ENCODE measurements at places on chromosomes 1 and 21. TPM values are rescaled to one million over a fixed set of nuclear protein-coding genes. Genes with fewer than 3 reads are reported as not detected.

The PCBP3 gene
- 11.8 TPM for total RNA-seq

DNA sequence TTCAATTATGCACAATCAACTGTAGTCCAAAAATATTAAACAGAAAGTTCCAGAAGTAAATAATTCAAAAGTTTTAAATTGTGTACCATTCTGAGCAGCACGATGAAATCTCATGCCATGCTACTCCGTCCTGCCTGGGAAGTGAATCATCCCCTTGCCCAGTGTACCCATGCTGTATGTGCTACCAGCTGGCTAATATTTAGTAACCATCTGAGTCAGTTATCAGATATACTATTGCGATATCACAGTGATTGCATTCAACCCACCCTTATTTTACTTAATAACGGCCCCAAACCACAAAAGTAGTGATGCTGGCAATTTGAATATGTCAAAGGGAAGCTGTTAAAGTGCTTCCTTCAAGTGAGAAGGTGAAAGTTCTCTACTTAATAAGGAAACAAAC is 56.2 kb downstream of the EVI5 start:
- DNase-seq, result no peak

The TCEA3 gene
- total RNA-seq, result 15.7 TPM

- DNase-seq, result no peak
Measured at GRCh38 chr1:152244576-152245273, 20.7 kb upstream of the HRNR start.

DNA sequence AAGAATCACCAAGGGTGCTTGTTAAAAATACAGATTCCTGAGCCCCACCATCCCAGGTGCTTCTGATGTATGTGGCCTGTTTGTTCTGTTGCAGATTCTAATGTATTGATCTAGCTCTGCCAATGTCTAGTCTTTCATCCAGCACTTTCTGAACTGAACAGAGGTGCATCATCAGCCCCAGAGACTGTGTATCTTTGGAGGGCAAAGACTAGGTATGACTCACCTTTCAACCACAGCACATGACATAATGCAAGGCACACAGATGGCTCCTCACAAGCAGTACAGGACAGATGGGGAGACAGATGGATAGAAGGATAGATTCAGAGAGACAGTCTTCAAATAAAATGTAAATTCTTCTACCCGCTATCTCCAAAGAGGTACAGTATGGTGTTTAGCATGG is 32.3 kb downstream of the CD58 start:
- DNase-seq, result no peak

The C1orf94 gene
- total RNA-seq, result not detected

DNA sequence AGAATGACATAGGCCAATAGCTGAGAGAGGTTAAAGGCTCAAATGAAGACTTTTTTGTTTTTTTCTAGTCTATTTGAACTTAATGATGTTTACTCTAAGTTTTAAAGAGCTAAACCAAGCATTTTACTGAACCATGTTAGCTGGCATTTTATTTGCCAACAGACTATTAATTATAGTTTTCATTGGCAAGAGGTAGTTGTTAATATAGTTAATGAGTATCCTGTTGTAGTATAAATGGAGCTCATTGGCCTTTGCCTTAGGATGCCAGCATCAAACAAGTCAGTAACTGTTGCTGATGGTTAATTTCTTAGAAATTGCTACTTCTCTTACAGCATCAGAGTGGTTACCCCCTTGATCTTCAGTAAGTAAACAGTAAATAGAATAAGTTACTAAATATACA is 339.0 kb upstream of the B3GALT2 start:
- DNase-seq, result no peak

DNA sequence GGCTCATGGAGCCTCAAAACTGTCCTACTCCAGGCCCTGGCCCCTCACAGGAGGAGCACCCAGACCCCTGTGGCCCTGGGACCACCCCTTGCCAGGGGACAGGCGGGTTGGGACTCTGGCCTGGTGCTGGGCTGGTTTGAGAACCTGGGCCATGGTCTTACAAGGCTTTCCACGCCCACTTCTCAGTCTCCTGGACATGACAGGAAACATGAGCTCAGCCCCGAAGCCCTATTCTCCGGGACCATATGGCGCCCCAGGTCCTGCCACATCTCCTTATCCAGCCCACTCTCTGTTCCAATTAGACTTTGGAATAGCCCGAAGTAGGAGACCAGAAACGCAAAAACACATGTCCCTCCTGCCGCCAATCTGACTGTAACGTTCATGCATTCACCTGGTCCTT is 47.9 kb downstream of the KCNAB2 start:
- DNase-seq, result no peak

DNA sequence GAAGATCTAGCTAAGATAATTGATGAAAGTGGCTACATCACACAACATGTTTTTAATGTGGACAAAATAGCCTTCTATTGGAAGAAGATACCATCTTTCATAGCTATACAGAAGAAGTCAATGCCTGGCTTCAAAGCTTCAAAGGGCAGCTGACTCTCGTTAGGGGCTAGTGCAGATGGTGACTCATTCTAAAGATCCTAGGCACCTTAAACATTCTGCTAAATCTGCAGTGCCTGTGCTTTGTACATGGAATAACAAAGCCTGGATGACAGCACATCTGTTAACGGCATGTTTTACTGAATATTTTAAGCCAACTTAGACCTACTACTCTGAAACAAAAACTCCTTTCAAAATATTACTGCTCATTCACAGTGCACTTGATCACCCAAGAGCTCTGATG is 65.6 kb upstream of the USP24 start:
- no peak for DNase-seq

GRCh38 chr1:98102345-98103030 is 181.7 kb upstream of the DPYD start:
- DNase-seq, result no peak

DNA sequence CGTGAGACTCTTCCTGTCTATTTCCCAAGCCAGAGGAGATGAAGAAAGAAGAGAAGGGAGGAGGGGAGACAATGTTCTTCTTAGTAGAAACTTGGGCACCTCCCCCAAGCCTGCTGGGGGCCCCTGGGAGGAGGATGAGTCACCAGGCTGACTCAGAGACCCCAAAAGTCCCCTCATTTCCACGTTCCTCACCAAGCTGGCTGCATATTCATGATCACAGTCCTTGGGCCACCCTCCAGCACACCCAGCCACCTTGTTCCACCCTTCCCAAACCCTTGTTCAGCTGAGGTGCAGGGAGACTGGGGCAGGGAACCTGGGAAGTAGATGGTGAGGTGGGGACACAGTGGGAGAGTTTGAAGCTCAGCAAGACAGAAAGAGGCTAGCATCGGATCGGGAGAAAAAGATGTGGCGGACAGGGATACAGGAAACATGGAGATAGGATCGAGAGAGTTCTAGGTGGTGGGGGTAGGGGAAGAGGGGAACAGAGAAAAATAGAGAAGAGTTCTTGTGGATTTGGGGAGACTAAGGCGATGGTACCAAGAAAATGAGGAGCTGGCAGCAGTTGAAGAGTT is 712 bp downstream of the RAB13 start:
- no peak for DNase-seq

- DNase-seq, result no peak
Measured at GRCh38 chr1:230140221-230141020, 73.4 kb downstream of the GALNT2 start.

The HES5 gene
- not detected for total RNA-seq

- no peak for DNase-seq
Measured at GRCh38 chr1:14631421-14631820, 32.9 kb downstream of the KAZN start.

DNA sequence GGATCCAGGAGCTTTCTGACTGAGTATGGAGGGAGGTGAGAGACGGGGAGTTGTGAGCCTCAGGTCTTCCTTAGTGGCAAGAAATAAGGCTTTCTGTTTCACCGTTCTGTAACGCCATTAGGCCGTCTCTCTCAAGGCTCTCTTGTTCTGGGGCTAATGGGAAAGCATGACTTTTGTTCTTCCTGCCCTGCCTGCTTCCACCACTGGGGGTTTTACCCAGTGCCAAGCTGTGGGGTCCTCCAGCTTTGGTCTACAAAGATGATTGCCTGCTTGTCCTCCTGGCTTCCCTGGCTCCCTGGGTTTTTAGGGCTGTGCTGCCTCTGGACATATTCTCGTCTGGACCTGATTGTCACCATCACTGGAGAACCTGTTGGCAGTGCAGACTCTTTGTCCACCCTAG is 74.8 kb upstream of the TINAGL1 start:
- DNase-seq, result no peak

GRCh38 chr1:36136535-36136934 is 11.5 kb upstream of the COL8A2 start:
- DNase-seq, result no peak

The KRTAP21-2 gene
- total RNA-seq, result not detected

The VHLL gene
- total RNA-seq, result not detected

The OR2T2 gene
- not detected for total RNA-seq
